Activated CD8-positive, alpha-beta memory T cell treated with anti-CD3 and anti-CD28 coated beads for 24 hours (primary cell): ENCODE measurements at places on chromosomes 2 and 18.

DNA sequence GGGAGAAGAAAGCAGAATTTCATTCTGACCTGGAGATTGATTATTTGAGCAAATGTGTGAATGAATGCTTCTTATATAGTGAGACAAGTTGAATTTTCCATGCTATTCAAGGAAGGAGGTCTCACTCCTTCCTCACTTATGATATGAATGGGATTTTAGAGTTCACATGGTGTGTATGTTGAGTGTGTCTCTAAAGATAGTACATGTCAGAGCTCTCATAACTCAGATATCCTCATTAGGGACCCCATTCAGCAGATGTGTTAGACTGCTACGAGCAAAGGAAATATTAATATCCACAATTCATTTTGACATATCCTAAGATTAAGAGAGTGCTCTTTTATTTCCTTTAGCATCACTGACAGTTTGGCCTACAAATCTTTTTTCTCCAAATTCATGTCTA is 368.5 kb downstream of the ARHGAP15 start:
- DNase-seq: no peak

DNA sequence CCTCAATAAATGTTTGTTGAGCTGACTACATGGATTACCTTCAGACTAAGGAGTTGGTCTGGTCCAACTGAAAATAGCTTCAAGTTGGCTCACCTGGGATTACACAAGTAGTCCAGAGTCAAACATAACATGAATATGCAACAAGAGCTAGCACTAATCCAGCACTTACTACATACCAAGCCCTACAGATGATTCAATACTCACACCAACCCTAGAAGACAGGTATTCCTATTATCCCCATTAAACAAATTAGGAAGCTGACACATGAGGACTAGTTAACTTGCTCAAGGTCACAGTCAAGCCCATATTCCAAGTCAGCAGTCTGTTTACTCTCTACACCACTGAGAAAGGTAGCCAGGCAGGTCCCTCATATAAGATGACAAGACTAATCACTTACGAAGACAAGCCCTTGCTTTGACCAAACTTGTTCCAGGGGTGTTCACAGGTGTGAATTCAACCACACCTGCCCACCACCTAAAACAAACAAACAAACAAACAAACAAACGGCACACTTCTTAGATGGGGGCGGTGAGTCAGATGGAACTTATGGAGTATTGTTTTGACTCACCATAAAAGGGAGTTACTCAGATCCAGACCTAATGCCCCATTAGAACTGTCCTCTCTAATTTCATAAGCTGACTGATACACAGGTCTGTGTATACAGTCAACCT is 29.1 kb downstream of the TMEM131 start:
- DNase-seq: no peak

GRCh38 chr18:13336841-13337240 is 118.3 kb downstream of the LDLRAD4 start:
- no peak for DNase-seq

DNA sequence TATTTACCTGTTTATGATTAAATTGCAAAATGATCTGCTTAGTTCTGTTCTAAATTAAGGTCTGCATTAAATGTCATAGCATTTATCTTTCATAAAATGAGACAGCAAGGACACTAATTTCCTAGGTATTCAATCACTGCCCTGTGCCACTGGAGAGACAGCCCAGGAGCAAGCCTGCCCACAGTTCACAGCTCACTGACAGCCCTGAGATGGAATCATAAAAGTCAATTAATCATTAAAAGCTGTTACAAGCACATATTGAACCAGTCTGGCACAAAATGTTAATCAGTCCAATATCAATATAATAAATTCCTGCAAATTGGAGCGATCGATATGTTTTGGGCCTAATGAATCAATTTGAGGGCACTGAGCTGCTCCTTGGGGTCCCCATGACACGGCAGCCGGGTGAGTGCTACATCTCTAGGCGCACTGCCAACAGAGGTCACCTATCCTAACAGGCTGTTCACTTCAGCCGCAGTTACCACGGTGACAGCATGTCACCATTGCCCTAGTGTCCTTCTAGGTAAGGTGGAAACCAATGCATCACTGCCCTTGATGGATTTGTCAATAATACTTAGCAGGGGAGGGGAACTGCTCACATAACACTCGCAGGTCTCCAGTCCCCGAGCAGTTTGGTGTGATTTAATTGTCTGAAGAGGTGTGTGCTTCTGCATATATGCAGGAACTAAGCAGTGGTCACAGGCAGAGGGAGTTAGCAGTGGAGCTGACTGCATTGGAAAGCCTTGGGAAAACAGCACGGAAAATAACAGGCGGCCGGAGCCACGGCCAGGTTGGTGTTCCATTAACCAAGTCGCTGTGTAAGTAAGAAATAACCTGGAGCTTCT is 47.3 kb downstream of the POU3F3 start:
- no peak for DNase-seq

DNA sequence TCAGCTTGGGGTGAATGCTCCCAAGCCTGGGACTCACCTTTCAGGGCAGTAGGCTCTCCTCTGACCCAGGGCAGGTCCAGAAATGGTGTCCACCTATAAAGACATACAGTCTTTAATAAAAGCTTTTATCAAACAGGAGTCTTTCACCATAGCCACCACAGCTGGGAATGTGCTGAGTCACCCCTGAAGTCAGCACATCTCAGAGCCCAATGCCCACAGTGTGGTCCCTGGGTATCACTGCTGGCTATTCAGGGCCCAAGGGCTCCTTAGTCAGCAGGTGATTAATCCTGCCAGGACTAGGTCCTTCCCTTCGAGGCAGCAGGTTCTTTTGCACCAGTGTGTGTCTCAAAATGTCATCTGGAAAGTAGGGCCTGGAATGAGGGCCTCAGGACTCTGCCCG is 181.9 kb downstream of the MEMO1 start:
- no peak for DNase-seq

GRCh38 chr2:164620873-164621763 is at the start of gene GRB14:
Gene GRB14 (minus strand): TSS chr2:164621482. CDS start chr2:164621309, 173 bp downstream.
- no peak for DNase-seq

- no peak for DNase-seq
Observed at GRCh38 chr2:18797133-18797845, 207.9 kb upstream of the NT5C1B start.

DNA sequence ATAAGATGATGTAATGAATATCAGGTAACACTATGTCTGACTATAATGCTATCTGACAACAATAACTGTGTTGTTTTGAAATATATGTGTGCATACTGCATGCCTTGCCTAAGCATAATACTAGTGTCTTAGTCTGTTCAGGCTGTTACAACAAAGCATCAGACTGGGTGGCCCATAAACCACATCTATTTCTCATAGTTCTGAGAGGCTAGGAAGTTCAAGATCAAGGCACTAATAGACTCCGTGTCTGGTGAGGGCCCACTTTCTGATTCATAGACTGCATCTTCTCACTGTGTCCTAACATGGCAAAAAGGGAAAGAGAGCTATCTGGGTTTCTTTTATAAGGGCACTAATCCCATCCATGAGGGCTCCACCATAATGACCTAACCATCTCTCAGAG is 80.1 kb downstream of the SUCLG1 start:
- no peak for DNase-seq

DNA sequence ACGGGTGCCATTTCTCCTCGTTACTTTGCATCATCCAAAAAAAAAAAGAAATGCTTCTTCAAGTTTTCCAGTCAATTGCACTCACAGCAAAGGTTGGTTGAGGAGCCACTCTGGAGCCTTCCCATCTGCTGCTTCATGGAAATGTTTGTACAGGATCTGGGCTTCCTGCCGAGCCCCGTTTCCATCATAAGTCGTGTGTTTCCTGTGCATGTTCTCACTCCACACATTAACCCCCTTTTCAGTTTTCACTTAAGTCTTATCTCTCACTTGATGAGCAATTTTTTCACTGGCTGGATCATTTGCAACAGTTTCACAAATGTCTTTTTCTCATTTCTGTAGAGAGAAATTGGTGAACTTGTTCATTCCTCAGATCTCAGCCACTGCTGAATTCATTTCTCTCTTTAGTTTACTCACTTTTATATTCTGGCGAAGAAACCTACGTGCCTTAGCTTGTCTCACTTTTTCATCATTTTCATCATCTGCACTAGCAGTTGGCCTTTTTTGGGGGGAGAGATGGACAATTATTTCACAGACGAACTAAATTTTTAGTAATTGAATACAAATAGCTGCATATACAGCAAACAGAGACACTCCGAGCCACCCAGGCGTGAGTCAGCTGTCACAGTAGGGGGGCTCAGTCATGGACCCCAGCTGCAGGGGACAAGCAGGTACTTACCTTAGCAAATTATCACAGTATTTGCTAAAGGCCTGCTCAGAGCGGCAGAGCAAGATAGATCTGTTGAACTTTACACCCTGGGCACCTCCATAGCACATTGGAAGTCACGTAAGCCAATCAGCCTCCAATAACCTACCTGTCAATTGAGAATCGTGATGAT is 750.8 kb upstream of the ID2 start:
- no peak for DNase-seq

DNA sequence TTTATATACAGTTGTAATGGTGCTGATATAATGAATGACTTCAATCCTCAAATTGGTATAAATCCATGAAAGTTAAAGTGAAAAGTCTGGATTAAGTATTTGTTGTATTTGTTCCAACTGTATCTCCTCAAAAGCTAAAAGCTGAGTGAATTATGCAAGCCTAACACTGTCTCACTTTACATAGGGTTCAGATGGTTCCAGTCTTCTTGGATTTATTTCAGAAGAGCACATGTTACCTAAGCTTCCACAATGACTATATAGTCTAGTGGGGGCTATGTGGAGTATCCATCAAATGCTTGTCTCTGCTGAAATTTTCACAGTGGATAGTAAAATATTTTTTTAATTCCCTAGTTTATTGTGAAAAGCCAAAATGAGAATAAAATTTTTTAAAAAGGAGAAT is 13.0 kb downstream of the MCEE start:
- DNase-seq: no peak

GRCh38 chr2:60463249-60463648 is 90.2 kb downstream of the BCL11A start:
- DNase-seq: no peak

- no peak for DNase-seq
Observed at GRCh38 chr2:173858291-173858731, 106.9 kb downstream of the SP3 start.

DNA sequence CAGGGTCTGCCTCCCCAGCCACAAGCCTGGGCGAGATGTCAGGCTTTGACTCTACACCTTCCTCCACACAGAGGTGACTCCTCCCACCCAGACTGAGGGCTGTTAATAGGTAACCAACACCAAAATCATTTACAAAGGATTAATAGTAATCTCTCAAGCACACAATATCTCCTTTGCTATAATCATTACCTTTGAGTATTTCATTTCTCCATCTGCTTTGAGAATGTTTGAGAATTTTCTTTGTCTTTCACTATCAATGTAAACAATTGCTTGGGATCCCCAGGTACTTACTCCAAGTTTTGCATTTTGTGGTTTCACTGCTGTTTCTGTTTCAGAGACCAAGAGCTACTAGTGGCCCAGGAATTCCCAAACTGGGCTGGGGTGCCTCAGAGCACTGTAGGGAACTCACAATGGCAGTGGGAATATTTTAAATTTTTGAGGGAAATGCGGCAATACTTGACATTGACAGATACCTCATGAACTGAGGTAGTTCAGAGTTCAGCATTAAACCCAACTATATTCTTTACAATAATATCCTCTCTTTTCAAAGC is 166.4 kb upstream of the MGAT5 start:
- no peak for DNase-seq

GRCh38 chr18:68740966-68741365 is 26.1 kb upstream of the TMX3 start:
- no peak for DNase-seq

- peak; percentile 80 for DNase-seq
Observed at GRCh38 chr2:207123335-207123744, 42.4 kb downstream of the KLF7 start.

DNA sequence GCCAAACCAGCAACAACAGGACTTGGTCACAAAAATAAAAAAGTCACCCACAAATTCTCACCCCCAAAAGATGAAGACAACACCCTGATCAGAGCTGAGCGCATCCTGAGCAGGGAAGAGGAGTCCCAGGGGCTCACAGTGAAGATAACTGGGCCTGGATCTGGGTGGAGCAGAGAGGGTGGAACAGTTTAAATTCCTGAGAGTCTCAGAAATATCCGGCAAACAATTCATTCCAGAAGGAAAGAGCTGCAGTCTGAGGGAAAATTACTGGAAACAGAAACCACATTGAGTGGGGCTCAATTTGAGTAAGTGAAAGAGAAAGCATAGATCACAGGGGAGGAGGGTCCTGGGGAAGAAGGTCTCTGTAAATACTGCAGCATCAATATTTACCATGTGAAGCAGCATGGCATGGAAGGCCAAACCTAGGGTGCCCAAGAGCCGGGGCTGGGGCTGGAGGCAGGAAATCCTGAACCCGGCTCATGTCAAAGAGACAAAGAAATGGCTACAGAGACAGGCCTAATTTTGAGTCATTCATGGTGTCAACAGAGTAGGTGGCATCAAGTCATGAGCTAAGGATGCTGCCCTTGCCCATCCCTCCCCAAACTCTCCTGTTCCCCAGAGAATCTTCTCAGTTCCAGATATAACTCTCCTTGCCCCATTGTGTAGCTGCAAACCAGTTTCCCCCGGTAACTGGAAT is 61.4 kb upstream of the ZBTB7C start:
- no peak for DNase-seq

DNA sequence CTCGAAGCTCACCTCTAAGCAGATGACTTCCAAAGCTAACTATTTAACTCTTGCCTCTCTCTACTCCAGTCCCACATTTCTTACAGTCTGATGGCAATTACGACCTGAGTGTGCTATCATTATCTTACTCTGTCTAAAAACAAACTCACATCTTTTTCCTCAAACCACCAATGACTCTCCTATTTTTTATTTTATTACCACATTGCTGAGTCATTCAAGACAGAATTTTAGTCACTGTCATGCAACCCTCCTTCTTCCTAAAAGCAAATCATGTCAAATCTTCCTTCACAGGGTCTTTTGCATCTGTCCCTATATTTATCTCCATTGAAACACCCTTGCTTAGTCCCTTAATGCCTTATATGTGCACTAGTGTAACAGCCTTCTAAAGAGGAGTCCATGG is 34.6 kb upstream of the C2orf15 start:
- DNase-seq: no peak

DNA sequence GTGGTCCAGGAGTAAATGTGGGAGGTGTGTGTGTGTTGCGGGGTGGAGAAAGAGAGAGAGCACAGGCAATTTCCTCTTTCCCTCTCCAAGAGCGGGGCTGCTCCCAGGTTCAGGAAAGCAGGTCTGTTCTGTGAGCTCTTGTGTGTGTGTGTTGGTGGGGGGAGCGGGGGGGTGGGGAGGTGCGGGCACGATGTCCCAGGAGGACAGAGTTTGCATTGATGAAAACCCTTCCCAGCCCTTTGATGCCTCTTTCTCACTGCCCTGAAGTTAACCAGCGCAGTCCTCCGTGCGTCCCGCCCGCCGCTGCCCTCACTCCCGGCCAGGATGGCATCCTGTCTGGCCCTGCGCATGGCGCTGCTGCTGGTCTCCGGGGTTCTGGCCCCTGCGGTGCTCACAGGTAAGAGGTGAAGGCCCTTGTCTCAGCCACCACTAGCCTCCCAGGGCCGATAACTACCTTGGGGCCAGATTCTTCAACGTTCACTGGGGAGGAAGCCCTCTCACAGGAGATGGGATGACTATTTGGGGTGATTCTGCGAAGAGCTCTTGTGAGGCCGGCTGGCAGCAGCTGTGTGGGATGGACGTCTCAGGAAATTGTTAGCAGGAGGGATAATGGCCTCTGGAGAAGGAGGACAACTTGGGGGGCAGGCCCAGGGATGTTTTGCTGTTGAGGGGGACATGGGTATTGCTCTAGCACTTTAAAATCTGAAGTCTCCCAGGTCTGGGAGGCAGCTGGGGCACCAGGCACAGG is at the start of gene SNORC:
Gene SNORC (plus strand): TSS at position 247 of the 748 bp plus-strand sequence. CDS start 78 bp downstream, at position 325.
- peak; percentile 42 for DNase-seq
